GM06990 (cell line): ENCODE measurements at places on chromosomes 5 and 9.

DNA sequence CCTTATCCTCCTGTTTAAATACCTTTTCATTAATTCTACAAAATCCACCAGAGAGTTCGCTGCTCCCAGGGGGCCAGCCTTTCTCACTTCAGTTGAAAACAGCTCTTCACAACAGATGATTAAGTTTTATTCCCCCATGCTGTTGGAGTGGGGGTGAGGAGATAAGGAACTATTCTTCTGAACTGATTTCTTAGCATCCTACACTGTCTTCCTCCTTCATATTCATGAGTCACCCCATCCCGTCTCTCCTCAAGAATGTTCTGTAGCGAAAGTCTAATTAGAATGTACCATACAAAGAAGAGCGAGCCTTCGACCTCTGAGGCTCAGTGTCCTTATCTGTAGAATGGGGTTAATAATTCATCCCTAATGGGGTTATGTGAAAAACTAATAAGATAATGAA, 138.0 kb downstream of the PIK3R1 start:
- DNase-seq, result no peak

GRCh38 chr9:68780380-68780712, 75.3 kb downstream of the PIP5K1B start:
- no peak for DNase-seq

DNA sequence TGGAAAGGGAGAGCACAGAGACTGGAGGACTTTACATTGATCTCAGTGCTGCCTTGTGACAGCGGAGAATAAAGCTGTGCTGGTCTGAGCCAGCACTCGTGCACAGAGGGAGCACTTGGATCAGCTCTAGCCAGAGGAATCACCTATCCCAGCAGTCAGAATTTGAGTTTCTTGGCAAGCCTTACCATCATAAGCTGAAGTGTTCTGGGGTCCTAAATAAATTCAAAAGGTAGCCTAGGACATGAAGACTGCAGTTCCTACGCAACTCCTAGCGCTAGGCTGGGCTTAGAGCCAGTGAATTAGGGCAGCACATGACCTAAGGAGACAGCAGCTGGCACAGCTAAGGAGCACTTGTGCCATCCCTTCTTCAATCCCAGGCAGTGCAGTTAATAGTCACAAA, 119.5 kb downstream of the HMHB1 start:
- DNase-seq, result no peak

GRCh38 chr9:81841333-81841732, 86.9 kb upstream of the SPATA31D4 start:
- DNase-seq, result no peak
